ENCODE measurements at places on chromosomes 6 and 20. TPM values are rescaled to one million over a fixed set of nuclear protein-coding genes. Genes with fewer than 3 reads are reported as not detected.

The PFDN4 gene
- total RNA-seq = 57.7 TPM

The KIAA1755 gene
- total RNA-seq = not detected

The PRRT1 gene
- not detected for total RNA-seq

The PGC gene
- total RNA-seq = not detected

The BTNL2 gene
- total RNA-seq = not detected

The OR2H1 gene
- not detected for total RNA-seq

The DLK2 gene
- total RNA-seq = 3.8 TPM

The HLA-DRB1 gene
- not detected for total RNA-seq

The SCRT2 gene
- total RNA-seq = not detected

The CST8 gene
- total RNA-seq = not detected

The ZNFX1 gene
- 37.4 TPM for total RNA-seq

The C2 gene
- total RNA-seq = 0.13 TPM

Measured in HT1080 (cell line).